ENCODE measurements at places on chromosomes 3 and 15.

DNA sequence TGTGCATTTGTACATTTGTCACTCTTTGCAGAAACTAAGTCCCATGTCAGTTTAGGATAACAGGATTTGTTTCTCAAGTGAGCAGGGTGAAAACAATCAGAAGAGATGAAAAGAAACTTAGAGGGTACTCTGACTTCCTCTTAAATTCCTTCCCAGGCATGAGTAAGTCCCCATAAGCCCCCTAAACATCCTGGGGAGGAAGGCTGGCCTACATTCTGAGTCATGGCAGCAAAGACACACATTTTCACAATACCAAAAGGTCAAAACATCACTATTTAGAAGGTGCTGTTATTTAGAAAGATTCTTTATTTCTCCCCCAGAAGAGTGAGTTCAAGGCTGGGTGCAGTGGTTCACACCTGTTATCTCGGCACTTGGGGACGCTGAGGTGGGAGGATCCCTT is 7.6 kb upstream of the FOXP1 start:
- ATAC-seq = no peak

DNA sequence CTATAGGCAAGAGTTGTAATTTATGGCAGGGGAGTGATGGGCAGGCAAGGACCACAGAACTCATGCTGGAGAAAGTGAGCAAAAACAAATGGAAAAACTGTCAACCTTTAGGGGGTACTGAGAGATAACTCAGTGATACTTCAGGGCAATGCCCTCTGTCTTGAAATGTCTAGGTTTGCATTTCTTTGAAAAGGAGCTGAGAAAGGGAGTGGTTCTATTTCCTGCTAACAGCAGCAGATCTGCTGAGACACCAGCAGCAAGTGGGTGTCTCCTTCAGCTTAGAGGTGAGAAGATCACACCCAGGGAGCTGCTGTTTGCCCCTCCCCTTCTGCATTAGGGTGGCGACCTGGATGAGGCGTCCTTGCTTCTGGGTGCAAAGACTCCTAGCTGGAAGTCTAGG is 42.3 kb upstream of the XIRP1 start:
- ATAC-seq = no peak

DNA sequence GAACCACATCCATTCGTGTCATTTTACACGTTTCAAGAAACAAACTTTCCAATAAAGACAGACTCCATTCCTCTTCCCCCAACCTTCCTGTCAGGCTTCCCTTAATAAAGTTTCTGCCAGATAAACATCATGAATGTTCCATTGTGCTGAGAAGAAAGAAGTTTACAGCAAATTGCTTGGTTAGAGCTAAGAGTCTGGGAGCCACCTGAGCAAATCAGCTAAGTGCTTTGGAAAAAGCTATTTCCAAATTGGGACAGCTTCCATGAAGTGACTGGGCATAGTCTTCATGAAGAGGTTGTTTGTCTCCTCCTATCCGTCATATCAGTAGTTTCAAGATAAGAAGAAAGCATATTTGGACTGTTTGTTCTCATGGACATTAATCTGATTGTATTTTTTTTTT is 77.0 kb downstream of the MAGI1 start:
- no peak for ATAC-seq

DNA sequence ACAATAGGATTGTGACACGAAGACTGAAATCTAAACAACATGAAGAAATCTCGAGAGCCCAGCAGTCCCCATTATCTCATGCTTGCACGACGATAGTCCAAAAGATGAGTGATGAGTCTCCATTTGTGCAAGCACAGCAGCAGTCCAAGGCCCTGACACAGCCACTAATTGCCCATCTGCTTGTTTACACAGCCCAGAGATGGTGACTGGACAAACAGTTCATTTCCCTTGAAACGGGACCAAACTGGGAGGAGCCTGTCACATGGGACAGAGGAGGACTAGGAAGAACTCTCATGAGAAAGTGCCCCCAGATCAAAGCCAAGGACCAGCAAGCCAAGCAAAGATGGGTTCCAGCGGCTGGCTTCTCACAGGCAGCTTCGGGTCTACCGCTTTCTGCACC is 121.0 kb downstream of the GREM1 start:
- ATAC-seq = no peak

DNA sequence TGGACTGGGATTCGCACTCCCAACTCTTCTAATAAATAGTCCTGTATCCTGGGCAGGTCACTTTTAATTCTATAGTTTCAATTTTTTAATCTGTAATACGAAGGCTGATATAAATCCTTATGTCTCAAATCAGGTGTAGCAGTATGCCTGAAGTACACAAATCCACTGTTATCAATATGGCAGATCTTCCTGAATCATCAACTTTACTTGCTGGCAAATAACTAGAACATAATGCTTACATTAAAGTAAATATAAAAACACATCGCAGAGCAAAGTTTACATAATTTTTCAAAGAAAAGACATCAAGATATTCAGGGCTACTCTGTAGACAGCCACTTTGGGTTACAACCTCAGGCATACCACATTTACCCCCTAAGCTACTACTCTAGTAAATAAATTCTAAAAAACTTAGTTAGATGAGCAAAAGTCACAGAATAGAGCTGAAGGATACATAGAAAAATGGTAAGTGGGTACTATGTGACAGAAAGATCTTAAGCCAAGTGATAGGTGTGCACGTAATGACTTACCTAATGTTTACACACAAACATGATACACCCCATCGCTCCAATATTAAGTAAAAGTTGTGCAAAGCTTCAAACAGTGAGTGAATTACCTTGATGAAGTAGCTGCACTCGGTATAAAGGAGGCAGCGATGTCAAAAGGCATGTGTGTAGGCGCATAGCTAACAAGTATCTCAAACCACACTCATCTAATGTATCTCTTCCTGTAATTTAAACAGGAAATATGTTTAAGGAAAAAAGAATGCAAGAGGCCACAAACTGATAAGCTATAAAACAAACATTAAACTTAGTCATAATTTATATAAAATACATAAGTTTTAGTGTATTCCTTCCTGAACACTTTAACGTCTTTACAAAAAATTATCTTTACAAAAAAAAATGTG is 127.9 kb downstream of the DMXL2 start:
- no peak for ATAC-seq

DNA sequence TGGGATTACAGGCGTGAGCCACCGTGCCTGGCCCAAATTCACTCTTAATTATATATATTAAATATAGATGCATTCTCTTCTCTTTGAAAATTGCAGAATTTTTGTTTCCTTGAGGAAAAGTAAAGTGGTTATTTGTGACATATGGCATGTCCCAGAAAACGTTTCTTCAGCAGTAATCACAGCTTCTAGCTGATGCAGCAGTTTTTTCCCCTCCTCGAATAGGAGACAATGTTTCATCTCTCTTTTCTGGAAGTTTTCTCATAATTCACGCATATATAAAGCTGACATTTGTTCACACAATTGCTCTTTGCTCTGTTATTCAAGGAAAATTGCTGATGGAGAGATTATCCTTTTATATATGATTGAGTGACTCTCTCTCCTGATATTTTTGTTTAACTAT is 99.8 kb downstream of the SERPINI1 start:
- ATAC-seq = no peak

GRCh38 chr15:93164409-93164808 is 75.4 kb upstream of the RGMA start:
- no peak for ATAC-seq

DNA sequence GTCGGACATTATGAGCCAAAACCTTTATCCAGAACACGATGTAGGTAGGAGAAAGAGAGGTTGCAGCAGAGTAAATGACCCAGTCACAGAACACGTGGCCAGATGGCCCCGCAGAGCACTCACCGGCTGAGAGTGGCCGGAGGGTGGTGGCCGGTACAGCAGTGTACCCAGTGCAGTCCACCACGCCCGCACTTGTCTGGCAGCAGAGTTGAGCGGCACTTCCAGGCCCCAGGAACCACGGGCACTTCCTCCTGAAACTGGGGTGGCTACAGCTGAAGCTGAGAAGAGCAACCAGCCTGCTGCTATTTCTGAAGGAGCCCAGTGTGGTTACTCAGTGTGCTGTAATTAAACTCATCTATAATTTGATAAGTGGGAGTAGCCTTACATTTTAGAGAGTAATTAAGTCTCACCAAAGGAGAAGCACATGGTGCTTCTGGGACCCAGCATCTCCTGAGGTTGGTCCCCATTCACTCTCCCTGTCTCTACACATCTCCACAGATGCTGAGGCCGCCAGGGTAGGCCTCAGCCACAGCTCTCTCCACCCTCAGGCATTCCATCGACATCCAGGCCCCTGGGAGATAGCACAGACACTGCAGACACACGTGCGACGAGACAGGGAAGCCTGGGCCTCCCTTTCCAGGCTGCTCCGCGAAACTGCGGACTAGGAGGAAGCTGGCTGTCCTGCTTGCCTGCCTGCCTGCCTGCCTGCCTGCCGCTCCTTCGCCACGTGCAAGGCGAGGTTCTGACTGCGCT is 49.8 kb downstream of the BDH1 start:
- ATAC-seq = no peak

GRCh38 chr15:96716075-96716474 is 385.6 kb downstream of the NR2F2 start:
- ATAC-seq = no peak

Measured in stimulated activated memory B cell treated with anti-CD40 and anti-IgM and Interleukin-4, amounts not matched to agents 10 μg/mL and 1 μg/mL and 100 μg/mL, for 72 hours (primary cell).